ENCODE measurements at places on chromosomes 12 and 14. TPM values are rescaled to one million over a fixed set of nuclear protein-coding genes. Genes with fewer than 3 reads are reported as not detected.

The GPR84 gene
- not detected for total RNA-seq

GRCh38 chr12:58915634-58916033 lies 4.7 kb downstream of the LRIG3 start:
- no peaks in the 10 kb centered on the region for H3K36me3 ChIP-seq
- no peak overlapping the region for H3K4me3 ChIP-seq
- H3K27me3 ChIP-seq = no peaks in the 10 kb centered on the region
- H3K27ac ChIP-seq = peak overlapping the region; percentile 95
- peak; percentile 56 for DNase-seq

- no peak for DNase-seq
- H3K4me1 ChIP-seq = no peaks in the 10 kb centered on the region
- no peak overlapping the region for H3K4me3 ChIP-seq
- H3K27ac ChIP-seq = no peak overlapping the region
Measured at GRCh38 chr12:109693653-109694600, 19.7 kb upstream of the FAM222A start.

- no peaks in the 10 kb centered on the region for H3K4me1 ChIP-seq
- H3K4me3 ChIP-seq = no peak overlapping the region
- no peak for DNase-seq
- no peaks in the 10 kb centered on the region for H3K27me3 ChIP-seq
- no peaks in the 10 kb centered on the region for H3K36me3 ChIP-seq
- no peak overlapping the region for H3K27ac ChIP-seq
Measured at GRCh38 chr14:34692348-34692747, 22.0 kb downstream of the CFL2 start.

DNA sequence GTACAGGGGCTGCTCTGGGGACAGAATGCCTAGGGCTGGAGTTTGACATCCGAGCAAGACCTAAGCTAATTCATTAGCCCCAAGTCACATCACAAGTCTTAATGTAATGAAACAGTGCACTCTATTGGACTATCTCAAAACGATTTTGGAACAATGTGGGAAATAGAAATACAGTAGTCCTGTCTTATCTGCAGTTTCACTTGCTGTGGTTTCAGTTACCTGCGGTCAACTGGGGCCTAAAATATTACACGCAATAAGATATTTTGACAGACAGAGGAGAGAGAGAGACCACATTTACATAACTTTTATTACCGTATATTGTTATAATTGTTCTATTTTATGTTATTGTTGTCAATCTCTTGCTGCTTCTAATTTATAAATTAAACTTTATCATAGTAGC lies 21.1 kb downstream of the MOAP1 start:
- no peak overlapping the region for H3K4me3 ChIP-seq
- no peaks in the 10 kb centered on the region for H3K36me3 ChIP-seq
- DNase-seq = no peak
- H3K27ac ChIP-seq = no peak overlapping the region

DNA sequence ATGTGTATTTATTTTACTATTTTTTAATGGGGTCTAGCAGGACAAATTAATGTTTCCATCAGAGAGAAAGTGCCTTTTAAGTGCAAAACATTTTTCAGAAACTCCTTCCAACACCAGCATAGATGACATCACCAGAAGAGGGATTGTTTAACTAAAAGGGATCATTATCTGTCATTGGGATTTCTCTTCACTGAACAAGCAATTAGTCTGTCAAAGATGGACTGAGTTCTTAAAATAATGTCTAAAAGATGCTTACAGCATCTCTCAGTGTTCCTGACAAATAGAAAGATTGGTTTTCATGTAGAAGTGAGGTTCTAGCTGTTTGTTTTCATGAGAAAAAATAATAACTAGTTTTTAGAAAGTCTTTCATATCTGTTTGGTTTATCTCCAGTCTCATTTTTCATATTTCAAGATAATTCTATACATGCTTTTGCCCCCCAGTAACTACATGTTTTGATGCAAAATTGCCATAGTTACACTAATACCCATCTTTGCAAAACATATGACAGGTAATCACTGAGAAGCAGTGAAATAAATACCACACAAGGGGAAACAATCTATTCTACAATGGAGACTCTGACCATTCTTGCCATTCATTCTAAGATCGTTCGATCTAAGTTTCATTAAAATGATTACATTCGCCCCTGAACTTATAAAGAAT lies 850.3 kb downstream of the GALC start:
- H3K4me3 ChIP-seq = no peak overlapping the region
- no peaks in the 10 kb centered on the region for H3K4me1 ChIP-seq
- H3K27me3 ChIP-seq = no peaks in the 10 kb centered on the region
- no peak for DNase-seq
- H3K27ac ChIP-seq = no peak overlapping the region

DNA sequence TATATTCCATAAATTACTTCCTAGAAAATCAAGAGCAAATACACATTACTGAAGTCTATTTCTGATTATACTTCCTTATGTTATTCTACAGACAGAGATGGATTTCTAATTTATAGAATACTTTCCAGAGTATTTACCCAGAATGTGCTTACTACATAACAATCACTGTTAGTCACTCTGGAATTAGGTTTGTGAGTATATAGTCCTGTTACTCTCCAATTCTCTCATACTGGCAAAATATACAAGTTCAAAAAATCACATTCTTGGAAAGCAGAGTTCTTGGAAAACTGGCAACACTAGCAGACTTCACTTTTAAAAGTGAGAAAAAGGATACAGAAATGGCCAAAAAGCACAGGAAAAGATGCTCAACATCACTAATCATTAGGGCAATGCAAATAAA lies 7.3 kb downstream of the PPP2R5E start:
- no peak overlapping the region for H3K4me3 ChIP-seq
- H3K4me1 ChIP-seq = no peaks in the 10 kb centered on the region
- no peaks in the 10 kb centered on the region for H3K36me3 ChIP-seq

The CBLN3 gene
- total RNA-seq = 13.5 TPM

DNA sequence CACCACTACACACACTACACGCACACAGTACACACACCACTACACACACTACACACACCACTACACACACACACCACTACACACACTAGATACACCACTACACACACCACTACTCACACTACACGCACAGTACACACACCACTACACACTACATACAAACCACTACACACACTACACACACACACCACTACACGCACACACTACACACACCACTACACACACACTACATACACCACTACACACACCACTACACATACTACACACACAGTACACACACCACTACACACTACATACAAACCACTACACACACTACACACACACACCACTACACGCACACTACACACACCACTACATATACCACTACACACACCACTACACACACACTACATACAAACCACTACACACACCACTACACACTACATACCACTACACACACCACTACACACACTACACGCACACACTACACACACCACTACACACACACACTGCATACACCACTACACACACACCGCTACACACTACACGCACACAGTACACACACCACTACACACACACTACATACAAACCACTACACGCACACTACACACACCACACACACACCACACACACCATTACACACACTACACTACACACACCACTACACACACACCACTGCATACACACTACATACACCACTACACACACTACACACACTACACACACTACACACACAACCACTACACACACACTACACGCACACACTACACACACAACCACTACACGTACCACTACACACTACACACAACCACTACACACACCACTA lies 11.7 kb downstream of the NOC4L start:
- H3K4me3 ChIP-seq = no peak overlapping the region
- DNase-seq = no peak
- H3K27me3 ChIP-seq = no peaks in the 10 kb centered on the region
- H3K36me3 ChIP-seq = no peaks in the 10 kb centered on the region

The MYF6 gene
- total RNA-seq = not detected

DNA sequence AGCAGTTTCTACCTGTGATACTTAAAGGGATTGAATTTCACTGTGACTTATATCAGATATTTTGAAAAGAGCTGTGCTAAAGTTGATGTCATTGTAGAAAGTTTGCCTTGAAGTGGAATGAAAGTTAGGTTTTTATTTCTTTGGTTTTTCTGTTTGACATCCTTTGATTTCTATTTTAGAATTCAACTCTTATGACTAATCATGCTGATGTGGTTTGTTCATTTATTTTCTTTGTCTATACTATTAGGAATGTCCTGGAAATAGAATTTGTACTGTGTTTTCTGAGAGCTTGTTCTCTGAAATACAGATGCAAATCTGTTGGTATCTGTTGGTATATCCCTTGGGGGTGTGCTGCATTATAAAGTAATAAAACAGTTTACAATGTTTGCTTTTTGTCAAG lies 3.3 kb downstream of the CNOT2 start:
- no peaks in the 10 kb centered on the region for H3K27me3 ChIP-seq
- no peak for DNase-seq
- H3K4me1 ChIP-seq = peaks cover 19% of the 10 kb centered on the region
- H3K36me3 ChIP-seq = no peaks in the 10 kb centered on the region

The CLEC14A gene
- total RNA-seq = 7.9 TPM

GRCh38 chr12:67425394-67425793 lies 156.2 kb downstream of the CAND1 start:
- H3K4me3 ChIP-seq = no peak overlapping the region
- H3K4me1 ChIP-seq = peaks cover 2% of the 10 kb centered on the region
- H3K27ac ChIP-seq = no peak overlapping the region
- no peaks in the 10 kb centered on the region for H3K36me3 ChIP-seq

GRCh38 chr12:59717436-59717835 lies 121.6 kb downstream of the SLC16A7 start:
- H3K27ac ChIP-seq = no peak overlapping the region
- DNase-seq = no peak

DNA sequence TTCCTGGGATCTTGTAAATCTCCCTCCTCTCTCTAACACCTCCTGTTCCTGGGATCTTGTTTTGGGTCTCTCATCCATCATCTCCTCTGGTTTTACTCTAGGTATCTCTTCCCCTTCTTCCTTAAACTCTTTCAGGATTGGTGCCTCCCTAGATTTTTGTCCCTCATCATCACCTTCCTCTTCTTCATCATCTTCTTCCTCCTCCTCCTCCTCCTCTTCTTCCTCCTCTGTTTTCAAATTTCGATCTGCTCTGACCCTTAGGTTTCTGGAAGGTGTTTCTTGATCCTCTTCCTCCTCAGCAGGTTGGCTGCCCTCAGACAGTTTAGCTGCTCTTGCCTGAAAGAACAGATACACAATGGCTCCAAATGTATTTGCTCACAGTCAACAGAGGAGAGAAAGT lies 14.5 kb downstream of the ACIN1 start:
- H3K4me3 ChIP-seq = no peak overlapping the region
- no peak for DNase-seq
- no peak overlapping the region for H3K27ac ChIP-seq
- H3K36me3 ChIP-seq = no peaks in the 10 kb centered on the region
- no peaks in the 10 kb centered on the region for H3K4me1 ChIP-seq
- no peaks in the 10 kb centered on the region for H3K27me3 ChIP-seq

GRCh38 chr14:42504433-42504832 lies 897.8 kb downstream of the LRFN5 start:
- no peaks in the 10 kb centered on the region for H3K36me3 ChIP-seq
- no peak for DNase-seq
- H3K4me3 ChIP-seq = no peak overlapping the region
- H3K4me1 ChIP-seq = no peaks in the 10 kb centered on the region

DNA sequence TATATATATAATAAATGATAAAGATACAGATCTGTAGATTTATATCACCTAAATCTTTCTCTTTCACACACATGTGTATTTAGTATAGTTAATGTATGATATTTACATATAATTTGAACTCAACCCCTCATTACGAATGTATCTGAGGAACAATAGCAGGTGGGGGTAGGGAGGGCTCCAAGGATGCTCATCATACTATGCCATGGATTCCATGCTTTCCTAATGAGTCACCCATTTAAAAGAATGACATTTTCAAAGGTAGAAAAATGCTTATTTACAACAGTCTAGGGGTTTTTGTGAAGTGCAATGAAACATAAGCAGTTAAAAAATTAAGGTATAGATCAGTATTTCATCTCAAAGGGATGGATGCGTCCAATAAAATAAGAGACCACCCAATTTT lies 181.6 kb downstream of the SOX5 start:
- no peaks in the 10 kb centered on the region for H3K36me3 ChIP-seq
- H3K27ac ChIP-seq = no peak overlapping the region
- H3K27me3 ChIP-seq = no peaks in the 10 kb centered on the region
- no peaks in the 10 kb centered on the region for H3K4me1 ChIP-seq
- no peak for DNase-seq

DNA sequence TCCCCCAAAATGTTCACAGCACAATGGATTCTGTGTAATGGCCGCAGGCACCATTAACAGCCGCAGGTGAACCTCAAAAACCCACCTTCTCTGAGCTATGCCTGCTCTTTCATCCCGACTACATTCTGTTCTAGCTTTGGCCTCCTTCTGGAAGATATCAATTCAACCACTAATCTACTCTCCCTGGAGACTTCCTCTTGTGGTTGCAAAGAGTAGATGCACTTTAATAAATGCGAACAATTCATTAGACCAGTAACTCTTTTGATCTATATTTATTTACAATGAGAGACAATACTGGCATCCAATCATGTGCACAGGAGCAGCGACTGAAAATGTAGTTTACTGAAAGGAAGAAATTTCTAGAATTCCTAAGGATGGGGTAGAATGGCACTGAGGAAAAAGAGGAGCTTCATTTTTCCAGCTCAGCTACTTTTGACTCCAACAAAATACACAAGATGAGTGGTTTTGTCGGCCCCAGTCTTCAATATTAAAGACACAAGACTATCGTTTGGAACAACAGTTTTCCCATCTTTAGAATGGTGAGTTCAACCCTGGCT lies 5.3 kb downstream of the GRIN2B start:
- peaks cover 8% of the 10 kb centered on the region for H3K4me1 ChIP-seq
- H3K27ac ChIP-seq = no peak overlapping the region
- no peaks in the 10 kb centered on the region for H3K36me3 ChIP-seq
- no peak overlapping the region for H3K4me3 ChIP-seq

DNA sequence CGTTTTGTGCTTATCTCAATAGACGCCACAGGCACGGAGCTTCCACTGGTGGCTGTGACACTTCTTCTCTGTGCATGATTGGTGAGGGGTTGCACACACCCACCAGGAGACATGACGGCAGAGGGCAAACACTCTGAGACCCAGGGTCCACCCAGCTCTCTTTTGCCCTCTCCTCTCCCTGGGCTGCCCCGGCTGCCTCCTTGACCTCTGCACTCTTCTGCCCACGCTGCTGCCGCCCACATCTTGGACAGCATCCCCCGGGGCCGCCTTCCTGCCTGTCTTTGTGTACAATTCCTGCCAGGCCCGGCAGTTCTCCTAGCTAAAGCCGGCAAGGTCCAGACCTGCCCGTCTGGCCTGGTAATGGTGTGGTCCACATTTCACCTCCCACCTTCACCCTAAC lies 44.7 kb downstream of the DPF3 start:
- no peak overlapping the region for H3K4me3 ChIP-seq
- no peaks in the 10 kb centered on the region for H3K27me3 ChIP-seq
- H3K27ac ChIP-seq = no peak overlapping the region
- DNase-seq = peak; percentile 23

DNA sequence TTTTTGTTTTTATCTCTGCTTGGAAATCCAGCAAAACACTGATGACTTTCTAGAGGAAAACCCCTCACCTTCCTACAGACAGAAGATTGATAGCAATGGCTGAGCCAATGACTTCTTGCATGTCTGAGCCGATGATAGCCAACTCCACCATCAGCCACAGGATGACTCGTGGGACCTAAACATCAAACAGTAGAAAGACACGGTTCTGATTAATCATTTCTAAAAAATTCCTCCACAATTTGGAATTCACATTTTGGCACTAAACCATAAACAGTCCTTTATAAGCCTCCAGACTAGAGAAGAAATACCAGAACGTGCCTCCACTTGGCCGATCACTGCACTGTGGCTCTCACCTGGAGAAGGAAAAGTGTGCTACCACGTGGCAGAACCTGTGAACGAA lies 25.9 kb downstream of the SLC11A2 start:
- no peaks in the 10 kb centered on the region for H3K36me3 ChIP-seq
- peaks cover 7% of the 10 kb centered on the region for H3K4me1 ChIP-seq
- H3K4me3 ChIP-seq = no peak overlapping the region
- DNase-seq = no peak
- H3K27ac ChIP-seq = peak overlapping the region; percentile 55
